ENCODE measurements at places on chromosomes 2 and 18.

DNA sequence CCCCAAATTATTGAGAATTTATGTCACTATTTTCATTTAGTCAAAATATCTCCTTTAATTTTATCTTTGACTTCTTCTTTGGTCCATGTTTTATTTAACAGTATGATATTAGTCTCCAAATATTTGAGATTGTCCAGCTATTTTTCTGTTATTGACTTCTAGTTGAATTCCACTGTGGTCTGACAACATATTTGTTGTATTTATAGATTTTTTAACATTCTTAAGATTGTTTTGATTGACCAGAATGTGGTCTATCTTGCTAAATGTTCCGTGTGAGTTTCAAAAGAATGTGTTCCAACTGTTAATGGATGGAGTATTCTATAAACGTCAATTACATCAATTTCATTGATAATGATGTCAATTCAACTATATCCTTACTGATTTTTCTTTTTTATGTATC, 1452.1 kb downstream of the SUCLG1 start:
- no peak for DNase-seq

DNA sequence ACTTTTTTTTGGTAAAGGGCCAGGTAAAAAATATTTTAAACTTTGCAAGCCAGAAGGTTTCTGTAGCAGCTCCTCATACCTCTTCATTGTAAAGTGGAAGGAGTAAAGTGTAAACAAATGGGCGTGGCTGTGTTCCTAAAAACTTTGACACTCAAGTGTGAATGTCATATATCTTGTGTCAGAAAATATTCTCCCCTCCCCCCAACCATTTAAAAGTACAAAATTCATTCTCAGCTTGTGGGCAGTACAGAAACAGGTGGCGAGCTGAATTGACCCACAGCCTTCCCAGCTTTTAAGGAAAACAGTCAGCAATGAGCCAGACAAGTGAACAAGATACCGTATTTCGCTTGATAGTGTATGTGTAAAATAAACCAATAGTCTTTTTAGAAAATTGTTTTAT, 4.0 kb downstream of the YPEL5 start:
- DNase-seq = no peak

- DNase-seq = no peak
Measured at GRCh38 chr18:1018181-1018681, 113.6 kb downstream of the ADCYAP1 start.

DNA sequence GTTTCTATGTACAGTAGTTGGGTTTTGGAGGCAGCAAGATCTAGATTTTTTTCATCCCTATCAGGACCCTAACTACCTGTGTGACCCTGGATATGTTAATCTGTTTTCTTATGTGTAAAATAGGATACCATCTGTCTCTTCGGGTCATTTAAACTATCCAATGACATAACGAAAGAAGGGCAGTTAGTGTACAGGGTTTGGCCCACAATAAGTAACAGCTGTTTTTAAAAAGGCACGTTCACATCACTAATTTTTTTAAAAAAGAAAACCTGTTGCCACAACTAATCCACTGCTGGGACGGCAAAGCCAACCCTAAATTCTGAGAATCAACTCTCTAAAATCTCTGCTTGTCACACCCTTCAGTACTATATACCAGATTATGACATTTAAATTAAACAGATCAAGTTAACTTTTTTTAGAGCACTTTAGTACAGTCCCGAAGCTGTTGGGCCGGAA, 869 bp downstream of the USP40 start:
- DNase-seq = no peak

DNA sequence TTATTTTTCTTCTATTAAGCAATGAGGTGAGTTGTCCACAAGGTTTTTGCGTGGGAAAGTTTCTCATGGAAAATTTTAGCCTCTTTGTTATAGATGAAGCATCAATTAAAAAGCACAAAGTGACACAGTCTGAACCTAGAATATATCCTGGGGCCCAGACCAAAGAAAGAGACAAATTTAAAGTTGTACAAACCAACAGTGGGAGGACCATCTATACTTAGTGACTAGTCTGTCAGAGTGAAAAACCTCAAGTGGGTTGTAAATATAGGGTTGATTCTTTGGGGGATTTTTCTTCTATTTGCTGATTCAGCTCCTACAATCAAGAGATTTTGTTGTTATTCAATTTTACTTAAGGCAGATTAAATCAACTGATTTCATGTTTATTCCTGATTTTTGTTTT, 256.2 kb downstream of the SATB2 start:
- DNase-seq = no peak

DNA sequence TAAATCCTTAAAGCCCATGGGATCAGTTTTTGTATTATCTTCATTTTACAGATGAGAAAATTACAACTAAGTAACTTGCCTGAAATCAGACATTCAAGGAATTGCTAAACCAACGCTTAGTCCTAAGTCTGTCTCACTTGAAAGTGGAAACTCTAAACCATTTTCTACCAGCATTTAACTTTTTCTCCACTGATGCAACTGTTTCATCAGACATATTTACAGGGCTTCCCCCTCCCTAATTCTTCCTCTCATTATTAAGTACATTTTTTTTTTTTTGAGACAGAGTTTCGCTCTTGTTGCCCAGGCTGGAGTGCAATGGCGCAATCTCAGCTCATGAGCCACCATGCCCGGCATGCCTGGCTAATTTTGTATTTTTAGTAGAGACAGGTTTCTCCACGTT, 88.6 kb downstream of the ACVR1C start:
- DNase-seq = no peak

GRCh38 chr18:12032786-12033642, 51.7 kb downstream of the IMPA2 start:
- DNase-seq = no peak

- DNase-seq = no peak
Measured at GRCh38 chr2:237688081-237688480, 60.7 kb downstream of the LRRFIP1 start.

GRCh38 chr18:31500051-31500688, 2.2 kb downstream of the DSG2 start:
- DNase-seq = no peak

Data from iPS-NIHi11 (cell line).